H1 (cell line): ENCODE measurements at places on chromosomes 11 and 22.

GRCh38 chr11:121299417-121299816 is 6.8 kb downstream of the SC5D start:
- peaks cover 3% of the 10 kb centered on the region for H3K4me1 ChIP-seq
- H3K27ac ChIP-seq: no peak overlapping the region
- H3K27me3 ChIP-seq: no peaks in the 10 kb centered on the region
- H3K4me3 ChIP-seq: no peak overlapping the region

GRCh38 chr11:124460459-124460858 is 15.0 kb upstream of the OR8B8 start:
- DNase-seq: no peak
- no peaks in the 10 kb centered on the region for H3K4me1 ChIP-seq
- H3K27me3 ChIP-seq: no peaks in the 10 kb centered on the region
- no peak overlapping the region for H3K27ac ChIP-seq

DNA sequence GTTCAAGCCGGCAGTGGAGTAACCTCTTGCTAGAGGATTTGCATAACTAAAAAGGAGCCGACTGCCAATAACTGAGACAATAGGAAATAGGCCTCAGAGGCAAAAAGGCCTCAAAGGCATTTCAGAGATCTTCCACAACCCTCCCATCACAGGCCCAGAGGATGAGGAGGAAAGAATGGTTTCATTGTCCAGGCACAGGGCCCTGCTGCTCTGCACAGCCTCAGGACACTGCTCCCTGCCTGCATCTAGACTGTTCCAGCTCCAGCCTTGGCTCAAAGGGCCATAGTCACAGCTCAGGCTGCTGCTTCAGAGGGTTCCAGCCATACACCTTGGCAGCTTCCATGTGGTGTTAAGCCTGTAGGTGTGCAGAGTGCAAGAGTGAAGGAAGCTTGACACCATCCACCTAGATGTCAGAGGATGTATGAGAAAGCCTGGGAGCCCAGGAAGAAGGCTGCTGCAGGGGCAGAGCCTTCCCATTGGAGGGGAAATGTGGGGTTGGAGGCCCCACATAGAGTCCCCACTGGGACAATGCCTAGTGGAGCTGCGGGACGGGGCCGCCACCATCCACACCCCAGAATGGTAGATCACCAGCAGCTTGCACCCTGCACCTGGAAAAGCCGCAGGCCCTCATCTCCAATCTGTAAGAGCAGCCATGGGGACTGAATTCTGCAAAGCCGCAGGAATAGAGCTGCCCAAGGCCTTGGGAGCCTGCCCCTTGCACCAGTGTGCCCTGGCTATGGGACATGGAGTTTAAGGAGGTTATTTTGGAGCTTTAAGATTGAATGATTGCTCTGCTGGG is 8.2 kb upstream of the LRP5 start:
- no peaks in the 10 kb centered on the region for H3K4me1 ChIP-seq
- H3K4me3 ChIP-seq: no peak overlapping the region
- H3K27me3 ChIP-seq: no peaks in the 10 kb centered on the region
- no peak overlapping the region for H3K27ac ChIP-seq
- H3K36me3 ChIP-seq: no peaks in the 10 kb centered on the region
- DNase-seq: no peak

DNA sequence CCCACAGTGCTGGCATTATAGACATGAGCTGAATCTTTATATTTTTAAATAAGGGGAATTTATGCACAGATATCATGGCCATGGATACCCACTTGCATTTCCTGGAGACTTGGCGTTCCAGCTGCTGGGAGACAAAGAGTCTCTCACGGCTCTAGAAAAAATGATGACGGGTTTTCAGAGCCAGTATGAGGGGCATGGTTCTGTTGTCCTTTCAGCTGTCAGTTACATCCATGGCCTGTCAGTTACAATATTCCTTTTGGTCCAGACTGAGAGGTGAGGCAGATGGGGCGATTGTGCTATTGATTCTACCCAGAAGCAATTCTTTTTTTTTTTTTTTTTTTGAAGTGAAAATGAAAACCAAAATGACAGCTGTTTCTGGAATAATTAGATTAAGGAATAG is 29.7 kb downstream of the USH1C start:
- H3K4me3 ChIP-seq: no peak overlapping the region
- no peak overlapping the region for H3K27ac ChIP-seq
- H3K4me1 ChIP-seq: peaks cover 5% of the 10 kb centered on the region
- no peaks in the 10 kb centered on the region for H3K36me3 ChIP-seq
- no peak for DNase-seq
- no peaks in the 10 kb centered on the region for H3K27me3 ChIP-seq

- no peaks in the 10 kb centered on the region; the same call in 1 of the 2 replicates for H3K27me3 ChIP-seq
- no peak overlapping the region for H3K4me3 ChIP-seq
- no peak for DNase-seq
- peaks cover 10% of the 10 kb centered on the region; the same call in 1 of the 2 replicates for H3K4me1 ChIP-seq
- no peak overlapping the region for H3K27ac ChIP-seq
These were observed 8.1 kb upstream of the PLXNB2 start for GRCh38 chr22:50315289-50316113.

GRCh38 chr11:117946842-117947526 is 17.8 kb upstream of the TMPRSS13 start:
- H3K4me3 ChIP-seq: no peak overlapping the region
- H3K36me3 ChIP-seq: no peaks in the 10 kb centered on the region
- peak; percentile 81 for DNase-seq
- H3K27ac ChIP-seq: no peak overlapping the region

DNA sequence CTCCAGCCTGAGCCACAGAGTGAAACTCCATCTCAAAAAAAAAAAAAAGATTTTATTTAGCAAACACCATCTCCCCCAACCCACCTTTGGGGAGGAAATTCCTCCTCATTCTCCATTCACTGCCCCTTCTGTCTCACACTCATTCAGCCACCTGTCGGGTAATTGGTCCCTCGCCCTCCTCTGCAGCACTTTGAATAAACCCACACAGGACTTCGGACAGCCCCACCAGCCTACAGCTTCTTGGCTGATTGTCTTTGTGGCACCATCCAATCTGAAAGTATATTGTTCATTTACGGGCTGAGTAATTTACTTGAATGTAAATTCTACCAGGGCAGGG is 7.5 kb upstream of the GGA1 start:
- no peak overlapping the region for H3K4me3 ChIP-seq
- no peaks in the 10 kb centered on the region for H3K36me3 ChIP-seq
- H3K4me1 ChIP-seq: peaks cover 4% of the 10 kb centered on the region
- no peaks in the 10 kb centered on the region for H3K27me3 ChIP-seq

- H3K27me3 ChIP-seq: no peaks in the 10 kb centered on the region
- no peak for DNase-seq
- H3K4me3 ChIP-seq: no peak overlapping the region
- peaks cover 5% of the 10 kb centered on the region for H3K36me3 ChIP-seq
These were observed 47.1 kb downstream of the BID start for GRCh38 chr22:17726928-17727897.

- peaks cover 6% of the 10 kb centered on the region for H3K4me1 ChIP-seq
- no peak overlapping the region for H3K4me3 ChIP-seq
- H3K36me3 ChIP-seq: no peaks in the 10 kb centered on the region
These were observed 3.6 kb downstream of the PLA2G6 start for GRCh38 chr22:38177926-38178604.

GRCh38 chr11:24679821-24680351 is 183.0 kb downstream of the LUZP2 start:
- H3K4me3 ChIP-seq: no peak overlapping the region
- DNase-seq: peak; percentile 3
- H3K27ac ChIP-seq: no peak overlapping the region

- DNase-seq: no peak
- no peaks in the 10 kb centered on the region for H3K36me3 ChIP-seq
- H3K4me1 ChIP-seq: no peaks in the 10 kb centered on the region
- no peaks in the 10 kb centered on the region for H3K27me3 ChIP-seq
- no peak overlapping the region for H3K27ac ChIP-seq
These were observed 176.9 kb downstream of the GRIA4 start for GRCh38 chr11:105786741-105787140.
